ENCODE measurements at places on chromosomes 7 and 10.
A peak's percentile ranks its signal among the peaks of the same experiment; 100 is the strongest.

DNA sequence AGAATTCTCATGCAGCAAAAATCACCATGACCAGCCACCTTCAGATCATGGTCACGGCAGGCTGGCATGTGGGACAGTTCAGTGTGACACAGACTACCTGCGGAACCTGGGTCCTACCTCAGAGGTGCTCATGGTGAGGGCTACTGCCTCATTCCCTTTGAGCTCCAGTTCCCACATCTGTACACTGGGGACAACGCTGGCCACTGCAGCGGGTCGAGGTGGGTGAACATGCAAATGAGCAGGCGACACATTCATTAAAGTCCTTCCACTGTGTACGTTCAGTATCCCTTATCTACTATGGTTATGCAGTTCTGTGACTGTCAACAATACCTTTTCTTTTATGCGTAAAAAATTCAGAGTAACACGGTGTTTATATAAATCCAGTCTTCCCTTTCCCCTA lies 218.7 kb upstream of the AOAH start:
- no peak for DNase-seq

- no peak for DNase-seq
Measured at GRCh38 chr7:111903016-111903415, 303.2 kb downstream of the DOCK4 start.

DNA sequence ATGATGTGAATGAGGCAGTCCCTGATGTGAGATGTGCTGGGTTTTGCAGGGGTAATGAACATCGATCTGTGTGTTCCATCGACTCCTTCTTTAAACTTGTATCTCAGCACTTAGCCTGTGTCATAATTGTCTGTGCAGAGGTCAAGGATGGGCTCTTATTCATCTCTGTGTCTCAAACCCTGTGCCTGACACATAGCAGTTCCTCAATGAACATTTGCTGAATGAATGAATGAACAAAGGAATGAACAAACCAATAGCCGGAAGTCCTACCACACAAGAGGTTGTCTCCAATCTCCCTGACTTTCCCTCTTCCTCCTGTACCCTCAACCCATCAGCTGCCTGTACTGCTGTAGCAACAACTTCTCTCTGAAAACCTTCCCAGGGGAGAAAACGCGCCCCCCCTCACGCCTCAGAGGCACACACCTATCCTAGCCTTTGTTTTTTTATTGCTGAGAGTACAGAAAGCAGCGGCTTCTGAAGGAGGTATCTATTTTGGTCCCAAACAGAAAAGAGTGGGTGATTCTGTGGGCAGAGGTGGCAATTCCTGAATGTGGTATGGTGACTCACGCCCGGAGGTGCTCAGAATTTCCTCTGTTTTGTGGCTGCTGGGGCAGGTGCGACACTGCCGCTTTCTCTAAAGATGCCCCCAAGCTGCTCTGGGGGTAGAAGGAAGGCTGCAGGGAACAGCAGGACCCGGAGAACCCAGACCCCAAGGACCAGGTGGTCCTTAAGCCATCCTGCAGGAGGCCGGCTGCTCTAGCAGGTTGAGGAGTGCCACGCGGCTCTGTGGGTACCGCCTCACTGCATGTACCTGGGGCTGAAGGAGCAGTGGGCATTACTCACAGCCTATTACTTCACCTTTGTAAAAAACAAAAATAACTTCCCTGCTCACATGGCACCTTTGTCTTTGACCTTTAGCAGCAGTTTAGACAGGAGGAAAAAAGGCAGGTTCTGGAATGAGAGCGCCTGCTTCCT lies 9.6 kb downstream of the IL2RA start:
- peak; percentile 80 for DNase-seq

DNA sequence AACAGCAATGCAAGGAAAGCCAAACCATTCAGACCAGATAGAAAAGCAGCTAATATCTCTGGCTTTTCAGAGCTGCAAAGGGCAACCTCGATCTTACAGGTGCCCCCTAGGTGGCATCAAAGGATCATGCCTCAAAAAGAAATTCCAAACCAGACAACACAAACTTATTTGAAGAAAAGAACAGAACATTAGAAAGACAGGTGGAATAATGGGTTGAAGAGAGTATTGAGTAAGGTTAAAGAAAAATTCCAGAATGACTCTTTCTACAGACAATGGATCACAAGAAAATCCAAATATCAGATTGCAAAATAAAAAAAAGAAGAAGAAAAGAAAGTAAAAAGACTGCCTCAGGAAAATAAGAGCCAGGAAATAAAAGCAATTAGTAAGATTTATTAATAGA lies 213.7 kb downstream of the ELMO1 start:
- DNase-seq = no peak

- DNase-seq = no peak
Measured at GRCh38 chr10:97065686-97066660, 119.8 kb downstream of the SLIT1 start.

All from lower leg skin (tissue), 4 donors.